ENCODE measurements at places on chromosomes 2 and 18.

GRCh38 chr2:156399224-156399949, 36.8 kb upstream of the GPD2 start:
- no peaks in the 10 kb centered on the region for H3K36me3 ChIP-seq
- H3K4me3 ChIP-seq: peak overlapping the region; percentile 79
- peak overlapping the region; percentile 92 for H3K27ac ChIP-seq

DNA sequence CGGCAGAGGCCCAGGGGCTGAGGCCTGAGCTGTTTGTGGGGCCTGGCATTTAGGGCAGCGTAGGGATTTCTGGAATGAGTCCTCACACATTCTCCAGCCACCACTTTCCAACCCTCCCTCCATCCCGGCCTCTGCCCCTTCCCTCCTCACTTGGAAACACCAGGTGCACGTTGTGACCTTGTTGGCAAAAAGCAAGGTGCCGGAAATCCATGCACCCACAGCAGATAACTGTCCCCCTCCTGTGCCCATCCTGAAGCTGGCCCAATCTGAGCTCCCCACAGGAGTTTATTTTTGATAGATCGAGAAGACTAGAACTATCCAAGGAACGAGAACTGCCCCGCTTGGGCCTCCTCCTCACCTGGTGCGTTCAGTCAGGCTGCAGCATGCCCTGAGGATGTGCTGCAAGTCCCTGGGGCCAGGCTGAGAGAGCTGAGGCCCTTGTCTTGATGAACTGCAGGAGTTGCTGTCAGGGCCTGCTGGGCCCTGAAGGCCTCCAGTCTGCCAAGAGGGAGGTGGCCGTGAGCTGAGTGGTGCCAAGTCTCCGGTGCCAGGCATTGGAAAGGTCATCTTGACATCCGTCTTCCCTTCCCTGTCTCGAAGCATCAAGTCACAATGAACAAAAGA, 55.8 kb downstream of the CTIF start:
- no peak overlapping the region for H3K27ac ChIP-seq
- DNase-seq: no peak
- no peaks in the 10 kb centered on the region for H3K27me3 ChIP-seq
- H3K4me1 ChIP-seq: peaks cover 59% of the 10 kb centered on the region

DNA sequence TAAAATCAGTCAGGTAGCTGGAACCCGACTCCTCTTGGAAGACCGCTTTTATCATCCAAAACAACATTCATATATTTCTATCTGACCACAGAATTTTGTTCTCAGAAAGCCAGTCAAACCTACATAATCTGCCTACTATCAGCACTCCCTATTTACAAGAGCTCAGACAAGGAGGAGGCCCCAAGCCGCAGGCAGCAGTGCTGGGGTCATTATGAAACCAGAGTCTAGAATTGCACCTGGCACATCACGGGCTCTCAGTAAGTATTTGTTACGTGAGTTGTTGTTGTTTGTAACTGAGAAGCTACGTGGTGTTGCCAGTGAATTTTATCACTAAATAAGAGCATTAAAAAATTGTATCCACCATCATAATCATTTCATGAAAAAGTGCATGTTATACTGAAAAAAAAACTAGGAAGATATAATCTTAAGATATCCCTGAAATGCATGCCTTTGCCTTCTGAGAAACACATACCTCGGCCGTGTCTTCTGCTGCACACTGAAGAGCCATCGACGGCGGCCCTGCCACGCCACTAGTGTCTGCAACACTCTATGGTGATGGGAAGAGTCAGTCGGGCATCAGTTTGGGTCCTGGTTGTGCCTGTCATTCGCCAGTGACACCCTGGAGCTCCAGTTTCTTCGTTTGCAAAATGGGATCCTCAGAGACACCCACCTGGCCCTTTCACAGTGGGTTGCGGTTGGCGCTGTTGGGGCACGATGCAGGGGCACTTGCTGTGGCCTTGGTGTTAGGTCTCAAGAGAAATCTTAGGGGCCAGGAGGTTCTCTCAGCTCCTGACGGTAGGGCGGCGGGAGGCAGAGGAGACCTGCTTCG, 505.9 kb downstream of the EIPR1 start:
- no peaks in the 10 kb centered on the region for H3K27me3 ChIP-seq
- no peak overlapping the region for H3K4me3 ChIP-seq
- no peaks in the 10 kb centered on the region for H3K4me1 ChIP-seq
- no peaks in the 10 kb centered on the region for H3K36me3 ChIP-seq
- H3K27ac ChIP-seq: no peak overlapping the region

DNA sequence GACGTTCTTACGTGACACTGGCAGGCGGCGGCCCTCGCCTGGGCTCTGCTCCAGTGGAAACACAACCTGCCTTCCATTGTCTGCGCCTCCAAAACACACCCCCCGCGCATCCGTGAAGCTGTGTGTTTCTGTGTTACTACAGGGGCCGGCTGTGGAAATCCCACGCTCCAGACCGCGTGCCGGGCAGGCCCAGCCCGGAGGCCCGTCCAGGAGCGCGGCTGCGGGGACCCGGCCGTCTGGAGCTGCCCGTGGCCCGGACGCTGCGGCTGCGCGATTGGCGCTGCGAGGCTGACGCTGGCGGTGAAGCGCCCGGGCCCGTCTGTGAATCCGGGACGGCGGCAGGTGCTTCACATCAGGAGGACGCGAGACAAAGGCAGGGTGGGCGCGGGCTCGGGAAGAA, 670.3 kb upstream of the SALL3 start:
- H3K4me1 ChIP-seq: no peaks in the 10 kb centered on the region
- no peak overlapping the region for H3K4me3 ChIP-seq
- H3K36me3 ChIP-seq: no peaks in the 10 kb centered on the region
- DNase-seq: no peak
- no peaks in the 10 kb centered on the region for H3K27me3 ChIP-seq

DNA sequence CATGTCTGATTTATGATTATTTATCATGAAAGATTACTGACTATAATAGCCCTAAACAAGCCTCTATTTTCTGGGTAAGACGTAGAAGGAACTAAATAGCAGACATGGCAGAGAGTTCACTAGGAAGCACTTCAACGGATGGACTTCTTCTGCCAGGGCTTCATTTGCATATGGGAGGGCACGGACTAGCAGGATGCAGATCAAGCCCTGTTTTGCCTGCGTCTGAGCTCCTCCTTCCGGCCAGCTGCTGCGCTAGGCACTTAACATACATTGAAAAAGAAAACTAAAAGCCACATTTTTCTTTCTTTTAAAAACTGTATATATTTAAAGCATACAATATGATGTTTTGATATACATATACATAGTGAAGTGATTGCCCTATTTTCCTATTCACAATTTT, 340.0 kb upstream of the MEX3C start:
- H3K4me3 ChIP-seq: no peak overlapping the region
- H3K4me1 ChIP-seq: no peaks in the 10 kb centered on the region
- DNase-seq: no peak
- H3K27ac ChIP-seq: no peak overlapping the region

DNA sequence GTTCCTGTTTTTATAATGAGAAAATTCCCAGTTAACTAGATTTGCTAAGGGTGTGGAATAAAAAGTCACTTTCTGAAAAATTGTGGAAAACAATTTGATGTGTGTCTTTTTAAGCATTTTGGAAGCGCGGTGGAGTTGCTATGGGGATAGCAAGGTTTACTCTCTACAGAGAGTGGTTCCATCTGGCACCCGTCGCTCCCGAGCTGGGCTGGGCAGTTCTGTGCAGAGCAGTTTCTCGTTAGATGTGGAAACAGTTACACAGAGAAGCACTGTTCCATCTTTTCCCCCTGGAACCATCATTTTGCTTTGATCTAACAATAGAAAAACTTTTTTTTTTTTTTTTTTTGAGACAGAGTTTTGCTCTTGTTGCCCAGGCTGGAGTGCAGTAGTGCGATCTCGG, 17.4 kb downstream of the LDLRAD4 start:
- H3K4me1 ChIP-seq: peaks cover 1% of the 10 kb centered on the region
- H3K27me3 ChIP-seq: peaks cover 18% of the 10 kb centered on the region
- H3K36me3 ChIP-seq: no peaks in the 10 kb centered on the region
- no peak overlapping the region for H3K4me3 ChIP-seq
- peak; percentile 68 for DNase-seq

DNA sequence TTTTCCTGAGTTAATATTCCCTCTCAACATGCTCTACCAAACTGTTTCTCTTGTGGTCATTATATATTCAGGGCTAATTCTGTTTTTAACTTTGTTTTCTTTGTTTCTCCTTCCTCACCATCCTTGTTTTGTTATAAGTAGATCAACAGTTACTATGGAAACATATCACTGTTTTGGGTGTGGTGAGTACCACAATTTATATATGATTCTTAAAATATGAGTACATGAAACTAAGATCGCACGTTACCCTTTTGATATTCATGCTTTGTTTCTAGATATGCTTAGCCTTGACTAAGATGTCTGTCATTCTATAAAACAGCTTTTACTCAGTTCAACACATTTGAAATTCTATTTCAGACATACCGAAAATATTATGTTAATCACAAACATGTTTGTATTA, 232.3 kb upstream of the ITGA4 start:
- no peaks in the 10 kb centered on the region for H3K36me3 ChIP-seq
- no peak overlapping the region for H3K27ac ChIP-seq
- H3K4me3 ChIP-seq: no peak overlapping the region
- no peak for DNase-seq
- H3K4me1 ChIP-seq: no peaks in the 10 kb centered on the region

- no peak overlapping the region for H3K27ac ChIP-seq
- DNase-seq: no peak
- no peak overlapping the region for H3K4me3 ChIP-seq
- no peaks in the 10 kb centered on the region for H3K36me3 ChIP-seq
These were observed 632.4 kb upstream of the SLC8A1 start for GRCh38 chr2:41084321-41084720.

DNA sequence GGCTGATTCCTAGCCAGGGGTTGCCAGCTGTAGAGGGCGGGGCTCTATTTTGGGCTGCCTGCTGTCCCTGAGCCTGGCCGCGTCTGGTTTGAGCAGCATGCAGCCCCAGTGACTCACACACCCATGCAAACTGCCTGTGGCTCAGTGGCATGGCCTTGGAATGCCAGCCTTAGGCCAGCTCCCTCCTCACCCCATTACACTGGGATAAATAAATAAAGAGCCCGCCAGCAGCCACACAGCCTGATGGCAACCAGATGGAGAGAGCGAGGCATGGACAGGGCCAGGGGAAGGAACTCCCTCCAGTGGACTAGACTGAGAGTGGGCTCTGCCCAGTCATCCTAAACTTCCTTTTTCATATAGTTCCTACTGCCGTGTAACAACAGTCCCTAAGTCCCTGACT, 18.3 kb downstream of the NHEJ1 start:
- H3K27ac ChIP-seq: peak overlapping the region; percentile 66
- peaks cover 37% of the 10 kb centered on the region for H3K36me3 ChIP-seq
- no peaks in the 10 kb centered on the region for H3K27me3 ChIP-seq
- peaks cover 29% of the 10 kb centered on the region for H3K4me1 ChIP-seq

- no peaks in the 10 kb centered on the region for H3K27me3 ChIP-seq
These were observed 351.3 kb upstream of the LRRTM4 start for GRCh38 chr2:77873506-77873905.

GRCh38 chr2:16134436-16135165, 194.3 kb downstream of the MYCN start:
- H3K4me1 ChIP-seq: no peaks in the 10 kb centered on the region
- no peaks in the 10 kb centered on the region for H3K36me3 ChIP-seq
- no peak overlapping the region for H3K27ac ChIP-seq
- DNase-seq: peak; percentile 57
- no peaks in the 10 kb centered on the region for H3K27me3 ChIP-seq

DNA sequence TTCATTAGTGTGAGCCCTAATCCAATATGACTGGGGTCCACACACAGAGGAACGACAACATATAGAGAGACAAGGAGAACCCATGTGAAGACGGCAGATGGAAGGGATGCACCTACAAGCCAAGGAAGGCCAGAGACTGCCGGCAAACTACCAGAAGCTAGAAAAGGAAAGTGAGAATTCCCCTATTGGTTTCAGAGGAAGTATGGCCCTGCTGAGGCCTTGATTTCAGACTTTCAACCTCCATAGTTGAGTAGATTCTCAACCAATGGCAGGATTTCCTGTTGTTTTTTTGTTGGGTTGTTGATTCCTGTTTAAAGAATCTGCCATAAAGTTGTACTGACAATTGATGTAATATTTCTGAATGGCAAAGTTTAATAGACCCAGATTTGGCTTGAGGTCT, 241.5 kb downstream of the SATB2 start:
- no peak for DNase-seq
- no peak overlapping the region for H3K27ac ChIP-seq
- peaks cover 2% of the 10 kb centered on the region for H3K27me3 ChIP-seq
- no peaks in the 10 kb centered on the region for H3K36me3 ChIP-seq

GRCh38 chr2:22079583-22079982, 955.8 kb downstream of the TDRD15 start:
- no peaks in the 10 kb centered on the region for H3K36me3 ChIP-seq
- no peak for DNase-seq
- no peak overlapping the region for H3K27ac ChIP-seq
- no peaks in the 10 kb centered on the region for H3K27me3 ChIP-seq
- no peaks in the 10 kb centered on the region for H3K4me1 ChIP-seq
- H3K4me3 ChIP-seq: no peak overlapping the region

DNA sequence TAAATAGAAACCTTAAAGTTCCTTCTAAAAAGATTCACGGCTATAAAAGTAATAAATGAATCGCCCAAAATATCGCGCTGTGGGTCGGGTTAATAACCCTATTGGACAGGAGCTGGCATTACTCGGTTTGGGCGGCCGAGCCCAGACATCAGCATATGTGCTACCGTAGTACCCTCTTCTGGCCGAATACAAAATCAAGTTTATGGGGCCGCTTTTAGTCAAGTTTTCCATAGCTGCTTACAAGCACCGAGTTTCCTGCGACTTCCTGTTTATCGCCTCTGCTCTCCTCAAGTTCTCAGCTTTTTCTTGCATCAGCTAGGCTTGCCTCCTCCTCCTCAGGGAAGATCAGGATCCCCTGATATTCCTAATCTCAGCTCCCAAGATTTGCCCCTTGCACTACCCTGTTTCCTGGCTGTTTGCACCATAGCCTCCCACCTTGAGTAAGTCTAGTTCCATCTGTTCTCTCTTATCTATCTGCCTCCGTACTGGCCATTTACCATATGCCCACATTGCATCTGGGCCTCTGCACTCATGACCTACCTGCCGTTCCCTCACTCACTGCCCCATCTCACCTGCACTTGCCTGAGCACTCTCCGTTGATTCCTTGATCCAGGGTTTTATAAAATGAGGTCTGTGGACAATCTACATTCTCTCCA, 56.1 kb downstream of the SLC35F5 start:
- H3K27me3 ChIP-seq: no peaks in the 10 kb centered on the region
- H3K4me1 ChIP-seq: no peaks in the 10 kb centered on the region
- H3K4me3 ChIP-seq: no peak overlapping the region
- H3K27ac ChIP-seq: no peak overlapping the region
- no peak for DNase-seq

GRCh38 chr2:44510246-44510645, 148.5 kb downstream of the CAMKMT start:
- no peaks in the 10 kb centered on the region for H3K27me3 ChIP-seq
- H3K4me1 ChIP-seq: no peaks in the 10 kb centered on the region
- no peaks in the 10 kb centered on the region for H3K36me3 ChIP-seq

Data from osteocyte (in vitro differentiated cells).